ENCODE measurements at places on chromosomes 2 and 18.

GRCh38 chr2:84782717-84783442, 98.0 kb downstream of the TRABD2A start:
- no peak for DNase-seq

- no peak for DNase-seq
Measured at GRCh38 chr2:71552861-71553301, 99.5 kb downstream of the DYSF start.

- no peak for DNase-seq
Measured at GRCh38 chr18:8450013-8450412, 159.2 kb upstream of the RAB12 start.

DNA sequence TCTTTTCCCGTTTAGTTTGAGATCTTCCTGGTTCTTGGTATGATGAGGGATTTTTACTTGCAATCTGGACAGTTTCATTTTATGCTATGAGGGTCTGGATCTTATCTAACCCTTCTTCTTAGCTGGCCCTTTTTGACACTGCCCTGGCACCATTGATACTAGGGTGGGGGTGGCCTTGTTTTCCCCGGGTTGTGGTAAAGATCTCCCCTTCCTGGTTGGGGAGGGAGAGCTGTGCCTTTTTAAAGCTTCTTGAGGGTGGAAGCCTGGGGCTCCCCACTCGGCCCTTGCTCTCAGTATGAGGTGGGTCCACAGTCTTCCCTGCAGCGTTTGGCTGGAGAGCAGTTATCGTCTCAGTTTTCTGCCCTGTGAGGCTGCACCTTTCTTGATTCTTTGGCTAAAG, 66.1 kb downstream of the ASB1 start:
- DNase-seq: no peak

DNA sequence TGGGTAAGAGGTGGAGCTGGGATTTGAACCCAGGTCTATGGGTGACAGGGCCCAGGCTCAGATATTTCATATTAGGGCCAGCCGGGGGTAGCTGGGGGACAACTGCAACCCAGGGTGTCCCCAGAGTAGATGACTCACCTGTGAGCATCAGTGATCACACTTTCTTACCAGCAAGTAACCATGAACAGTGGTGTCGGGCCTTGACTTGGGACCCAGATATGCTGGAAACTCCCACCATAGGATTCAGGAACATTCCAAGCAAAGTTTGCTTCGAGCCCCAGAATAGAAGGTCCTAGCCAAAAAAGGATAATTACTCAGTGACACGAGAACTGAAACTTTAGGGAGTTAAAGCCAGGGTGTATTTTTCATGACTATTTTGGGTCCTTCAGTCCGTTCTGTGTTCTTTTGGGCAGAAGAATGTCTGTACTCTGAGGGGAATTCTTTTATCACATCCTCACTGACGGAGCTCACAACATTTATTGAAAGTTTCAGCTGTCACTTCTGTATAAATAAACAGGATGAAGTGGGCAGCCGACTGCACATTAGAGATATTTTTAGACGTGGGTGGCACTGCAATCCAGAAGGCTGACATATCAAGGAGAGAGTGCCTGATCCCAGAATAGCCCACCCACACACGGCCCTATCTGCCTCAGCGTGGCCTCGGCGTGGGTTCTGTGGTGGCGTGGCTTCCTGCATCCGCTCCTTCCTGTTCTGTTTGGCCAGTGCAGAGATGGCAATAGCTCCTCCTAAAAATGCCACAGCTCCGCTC, 45.6 kb downstream of the RAMP1 start:
- no peak for DNase-seq

DNA sequence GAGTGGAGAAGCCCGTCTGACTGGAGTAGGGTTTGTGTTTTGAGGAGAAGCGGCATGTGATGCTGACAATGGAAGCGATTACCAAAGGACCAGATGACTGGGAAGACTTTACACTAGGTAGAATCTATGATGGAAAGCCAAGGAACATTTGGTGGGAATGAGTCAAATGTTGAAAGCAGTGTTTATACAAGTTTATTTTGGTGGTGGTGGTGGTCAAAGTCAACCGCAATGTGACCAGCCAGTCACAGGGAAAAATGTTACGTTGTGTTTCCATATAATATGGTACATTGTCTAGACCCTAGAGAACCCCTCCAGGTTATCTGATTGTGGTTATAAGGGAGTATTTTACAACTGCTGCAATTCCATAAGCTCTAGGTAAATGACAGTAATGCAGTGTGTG, 216.8 kb downstream of the PID1 start:
- no peak for DNase-seq

DNA sequence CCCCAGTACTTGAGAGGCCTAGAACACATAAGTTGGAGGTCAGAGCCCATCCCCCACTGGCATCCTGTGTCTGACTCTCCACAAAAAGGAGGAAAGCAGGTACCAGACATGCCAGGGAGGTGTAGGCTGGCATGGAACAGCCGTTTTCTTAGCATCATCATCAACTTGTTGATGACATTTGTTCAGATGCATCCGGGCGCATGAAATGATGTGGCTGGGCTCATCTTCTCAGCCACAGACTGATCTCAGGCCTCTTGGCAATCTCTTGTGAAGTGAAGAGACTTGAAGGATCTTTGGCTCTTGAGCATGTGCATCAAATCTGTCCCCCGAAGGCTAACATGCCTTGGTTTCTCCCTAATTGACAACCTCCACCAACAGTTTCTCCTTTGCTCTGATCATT, 243.3 kb downstream of the TSN start:
- DNase-seq: no peak

Data from pancreas (tissue), 10 donors.